Karpas-422 (cell line): ENCODE measurements at places on chromosomes 3 and 15. TPM values are rescaled to one million over a fixed set of nuclear protein-coding genes. Genes with fewer than 3 reads are reported as not detected.

HYKK gene
- 0.47 and 1.2 TPM in 2 replicates for total RNA-seq

GRCh38 chr3:195859846-195860411 lies 48.2 kb upstream of the MUC4 start:
- H3K4me1 ChIP-seq = peaks cover 9% of the 10 kb centered on the region
- no peaks in the 10 kb centered on the region for H3K27me3 ChIP-seq
- no peak for DNase-seq
- H3K36me3 ChIP-seq = no peaks in the 10 kb centered on the region
- no peak overlapping the region for H3K4me3 ChIP-seq
- no peak overlapping the region for H3K27ac ChIP-seq

DNA sequence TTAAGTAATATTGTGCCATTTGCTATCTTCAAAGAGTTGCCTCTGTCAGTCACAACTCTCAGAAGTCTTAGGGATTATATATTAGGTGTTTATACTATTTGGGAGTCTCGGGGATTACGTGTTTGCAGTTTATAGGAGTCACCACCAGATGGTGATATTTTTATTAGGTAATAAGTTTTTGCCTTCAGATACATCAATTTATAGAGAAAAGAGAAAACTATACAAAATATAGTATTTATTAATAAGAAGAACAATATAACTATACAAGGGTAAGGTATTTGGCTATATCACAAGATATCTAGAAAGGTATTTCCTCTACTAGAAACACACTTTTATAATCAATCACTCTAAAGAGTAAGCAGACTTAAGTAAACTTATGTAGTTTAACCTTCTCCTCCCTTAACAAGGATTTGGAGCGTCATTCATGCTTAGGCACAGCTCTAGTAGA lies 10.7 kb upstream of the DHX36 start:
- no peaks in the 10 kb centered on the region for H3K4me1 ChIP-seq
- H3K36me3 ChIP-seq = no peaks in the 10 kb centered on the region
- no peak overlapping the region for H3K27ac ChIP-seq
- peak; percentile 75 for DNase-seq
- no peak overlapping the region for H3K4me3 ChIP-seq

DNA sequence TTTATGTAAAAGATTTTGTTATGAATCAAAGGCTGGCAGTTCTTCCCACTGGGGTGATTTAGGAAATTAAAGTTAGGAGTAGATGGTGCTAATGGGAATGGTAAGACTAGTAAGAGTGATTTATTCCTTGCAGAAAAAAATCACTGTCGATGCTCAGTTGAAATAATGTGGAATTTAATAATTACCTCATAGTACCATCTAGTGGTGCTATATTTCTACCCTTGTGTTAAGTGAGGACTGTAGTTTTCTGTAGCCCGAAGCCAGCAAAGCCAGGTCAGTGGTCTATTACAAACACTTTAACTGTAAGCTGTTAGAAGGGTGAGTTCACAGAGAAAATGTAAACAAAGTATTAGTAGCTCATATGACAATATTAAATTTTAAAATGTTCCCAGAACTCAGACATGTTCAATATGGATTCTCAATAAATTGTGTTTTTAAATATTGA lies 39.5 kb upstream of the GOLGA8J start:
- no peaks in the 10 kb centered on the region for H3K4me1 ChIP-seq
- H3K4me3 ChIP-seq = no peak overlapping the region
- H3K27ac ChIP-seq = no peak overlapping the region
- H3K27me3 ChIP-seq = no peaks in the 10 kb centered on the region
- H3K36me3 ChIP-seq = no peaks in the 10 kb centered on the region
- DNase-seq = peak; percentile 40

GRCh38 chr3:29245441-29245840 lies 35.4 kb upstream of the RBMS3 start:
- H3K27me3 ChIP-seq = no peaks in the 10 kb centered on the region
- DNase-seq = no peak
- no peaks in the 10 kb centered on the region for H3K36me3 ChIP-seq
- H3K27ac ChIP-seq = no peak overlapping the region
- H3K4me3 ChIP-seq = no peak overlapping the region
- no peaks in the 10 kb centered on the region for H3K4me1 ChIP-seq

DNA sequence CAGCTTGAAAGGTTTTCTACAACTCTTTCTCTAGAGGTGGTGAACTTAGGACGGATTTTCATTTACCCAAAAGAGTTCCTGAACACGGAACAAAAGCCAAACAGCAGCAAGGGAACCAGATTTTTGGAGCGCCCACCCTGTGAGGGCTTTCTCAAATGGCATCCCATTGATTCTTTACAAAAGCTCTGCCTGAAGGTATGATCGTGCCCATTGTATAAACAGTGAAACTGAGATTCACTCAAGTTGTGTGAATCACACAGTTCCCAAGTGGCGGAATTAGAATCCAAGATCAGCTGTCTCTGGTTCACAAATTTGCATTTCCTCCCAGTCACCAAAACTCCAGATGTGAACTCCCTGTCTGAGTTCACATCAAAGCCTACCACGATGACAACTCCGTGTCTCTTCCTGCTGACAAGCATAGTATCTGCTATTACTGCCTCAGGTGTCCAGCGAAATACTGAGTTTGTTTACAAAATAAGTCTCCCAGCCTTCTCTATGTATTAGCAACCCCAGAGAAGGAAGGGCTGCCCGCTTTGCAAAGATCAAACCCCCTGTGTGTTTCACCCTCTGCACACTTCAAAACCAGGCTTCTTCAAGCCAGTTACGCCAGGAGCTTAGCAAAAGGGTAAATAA lies 235.9 kb upstream of the ST8SIA2 start:
- H3K27me3 ChIP-seq = no peaks in the 10 kb centered on the region
- H3K4me1 ChIP-seq = peaks cover 37% of the 10 kb centered on the region

GRCh38 chr15:51536965-51537574 lies 85.5 kb downstream of the DMXL2 start:
- H3K4me1 ChIP-seq = no peaks in the 10 kb centered on the region
- no peak overlapping the region for H3K27ac ChIP-seq
- no peak overlapping the region for H3K4me3 ChIP-seq
- peak; percentile 54 for DNase-seq

GRCh38 chr3:152574461-152575079 lies 260.4 kb upstream of the P2RY1 start:
- no peaks in the 10 kb centered on the region for H3K27me3 ChIP-seq
- H3K4me1 ChIP-seq = no peaks in the 10 kb centered on the region

DNA sequence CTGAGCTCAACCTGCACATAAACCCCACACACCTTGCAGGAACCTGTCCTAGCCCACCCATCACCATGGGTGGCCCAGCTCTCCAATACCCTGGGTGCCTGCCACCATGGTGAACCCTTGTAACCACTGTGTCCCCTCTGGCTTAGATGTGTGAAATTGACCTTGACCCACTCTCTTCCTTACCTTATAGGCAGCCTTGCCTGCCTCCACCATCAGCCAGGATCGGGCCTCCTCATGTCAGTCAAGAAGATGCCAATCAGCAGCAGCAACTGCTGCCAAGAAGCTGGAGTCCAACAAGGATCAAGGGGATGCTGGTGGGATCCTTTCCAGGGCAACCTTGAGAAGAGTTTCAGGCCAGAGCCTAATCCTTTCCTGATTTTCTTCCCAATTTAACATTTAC lies 8.8 kb upstream of the CYP11A1 start:
- no peak for DNase-seq
- no peaks in the 10 kb centered on the region for H3K36me3 ChIP-seq
- H3K4me3 ChIP-seq = no peak overlapping the region
- H3K4me1 ChIP-seq = peaks cover 20% of the 10 kb centered on the region
- H3K27me3 ChIP-seq = no peaks in the 10 kb centered on the region

GRCh38 chr3:104903064-104903463 lies 463.6 kb upstream of the ALCAM start:
- no peaks in the 10 kb centered on the region for H3K27me3 ChIP-seq
- H3K27ac ChIP-seq = no peak overlapping the region
- DNase-seq = no peak
- no peak overlapping the region for H3K4me3 ChIP-seq

- H3K36me3 ChIP-seq = no peaks in the 10 kb centered on the region
- H3K27ac ChIP-seq = no peak overlapping the region
- no peak overlapping the region for H3K4me3 ChIP-seq
- no peaks in the 10 kb centered on the region for H3K27me3 ChIP-seq
- H3K4me1 ChIP-seq = no peaks in the 10 kb centered on the region
Measured at GRCh38 chr15:61315471-61315870, 86.4 kb upstream of the RORA start.

DNA sequence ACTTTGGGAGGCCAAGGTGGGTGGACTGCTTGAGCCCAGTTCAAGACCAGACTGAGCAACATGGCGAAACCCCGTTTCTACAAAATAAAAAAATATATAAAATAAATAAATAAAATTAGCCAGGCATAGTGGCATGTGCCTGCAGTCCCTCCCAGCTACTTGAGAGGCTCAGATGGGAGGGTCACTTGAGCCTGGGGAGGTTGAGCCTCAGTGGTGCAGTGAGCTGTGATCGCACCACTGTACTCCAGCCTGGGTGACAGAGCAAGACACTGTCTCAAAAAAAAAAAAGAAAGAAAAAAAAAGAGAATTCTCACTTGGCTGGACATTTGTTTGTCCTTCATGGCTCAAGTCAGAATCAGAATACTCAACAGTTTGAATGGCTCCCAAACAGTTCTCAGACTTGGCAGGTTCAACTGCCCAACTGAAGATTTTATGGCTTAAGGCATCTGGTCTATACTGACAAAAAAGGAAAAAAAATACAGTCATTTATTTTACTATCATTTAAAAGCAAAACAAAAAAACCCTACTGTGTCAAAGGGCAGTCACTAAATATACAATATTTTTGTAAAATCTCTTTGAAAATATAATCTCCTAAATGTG lies 106.6 kb downstream of the FBXL22 start:
- H3K27ac ChIP-seq = no peak overlapping the region
- DNase-seq = no peak
- H3K36me3 ChIP-seq = peaks cover 44% of the 10 kb centered on the region; the same call in 1 of the 2 replicates
- no peaks in the 10 kb centered on the region for H3K27me3 ChIP-seq

GRCh38 chr15:66713843-66714508 lies 11.9 kb downstream of the SMAD6 start:
- no peak overlapping the region for H3K4me3 ChIP-seq
- H3K27me3 ChIP-seq = no peaks in the 10 kb centered on the region
- no peaks in the 10 kb centered on the region for H3K36me3 ChIP-seq
- H3K4me1 ChIP-seq = peaks cover 8% of the 10 kb centered on the region
- H3K27ac ChIP-seq = no peak overlapping the region

GRCh38 chr3:58824285-58824684 lies 157.7 kb upstream of the FAM3D start:
- H3K27me3 ChIP-seq = no peaks in the 10 kb centered on the region
- H3K36me3 ChIP-seq = no peaks in the 10 kb centered on the region
- no peak overlapping the region for H3K4me3 ChIP-seq
- DNase-seq = peak; percentile 58
- no peaks in the 10 kb centered on the region for H3K4me1 ChIP-seq

DNA sequence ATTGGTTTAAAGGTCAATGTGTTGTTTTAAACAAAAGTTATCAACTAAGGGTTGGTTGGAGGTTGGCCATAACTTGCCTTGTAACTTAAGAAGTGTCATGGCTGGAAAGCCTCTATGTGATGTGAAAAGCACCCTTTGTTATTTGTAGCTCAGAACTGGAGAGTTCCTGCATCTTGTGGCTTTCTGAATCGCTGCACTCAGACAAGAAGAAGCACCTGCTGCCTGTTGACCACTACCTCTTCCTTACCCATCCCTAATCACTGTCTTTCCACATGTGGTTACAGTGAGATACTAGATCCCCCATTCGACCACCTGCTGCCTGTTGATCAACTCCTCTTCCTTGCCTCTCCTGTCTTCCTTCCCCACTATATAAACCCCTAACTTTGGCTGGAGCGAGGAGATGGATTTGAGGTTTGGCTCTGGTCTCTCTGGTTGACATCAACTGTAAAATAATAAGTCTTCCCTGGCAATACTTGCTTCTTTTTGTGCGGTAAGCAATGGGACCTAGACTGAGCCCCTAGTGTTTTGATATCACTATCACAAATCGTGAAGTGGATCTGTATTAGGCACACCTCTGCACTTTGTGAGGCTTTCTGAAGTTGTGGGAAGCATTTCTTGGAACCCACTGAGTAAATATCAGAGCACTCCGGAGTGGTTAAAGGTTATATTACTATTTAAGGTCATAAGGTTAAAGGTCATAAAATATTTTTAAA lies 13.8 kb downstream of the RPL39L start:
- H3K27me3 ChIP-seq = no peaks in the 10 kb centered on the region
- DNase-seq = no peak
- H3K27ac ChIP-seq = no peak overlapping the region

GOLIM4 gene
- 2.6 and 7.9 TPM in 2 replicates for total RNA-seq
